ENCODE measurements at places on chromosomes 1 and 21. TPM values are rescaled to one million over a fixed set of nuclear protein-coding genes. Genes with fewer than 3 reads are reported as not detected.

ARTN gene
- 2.2 TPM for polyA plus RNA-seq

TMEM82 gene
- not detected for polyA plus RNA-seq

TAL1 gene
- polyA plus RNA-seq, result not detected

RAB3B gene
- polyA plus RNA-seq, result 15.0 TPM

C2CD4D gene
- not detected for polyA plus RNA-seq

TTC34 gene
- not detected for polyA plus RNA-seq

LIN28A gene
- polyA plus RNA-seq, result 1.0 TPM

NBPF4 gene
- polyA plus RNA-seq, result not detected

BTF3L4 gene
- 321 TPM for polyA plus RNA-seq

RIPK4 gene
- not detected for polyA plus RNA-seq

ADAMTSL4 gene
- polyA plus RNA-seq, result not detected

SERPINC1 gene
- polyA plus RNA-seq, result not detected

All from neural cell (in vitro differentiated cells).